ENCODE measurements at places on chromosomes 1 and 21. TPM values are rescaled to one million over a fixed set of nuclear protein-coding genes. Genes with fewer than 3 reads are reported as not detected.

ADAM30 gene
- total RNA-seq = not detected

C1orf115 gene
- total RNA-seq = 4.5 TPM

NTRK1 gene
- 0.06 TPM for total RNA-seq

OPTC gene
- not detected for total RNA-seq

CORT gene
- total RNA-seq = 0.24 TPM

FCRL6 gene
- not detected for total RNA-seq

NBPF10 gene
- total RNA-seq = 1.4 TPM

CNIH3 gene
- 0.34 TPM for total RNA-seq

LORICRIN gene
- not detected for total RNA-seq

OR2T33 gene
- not detected for total RNA-seq

GFI1 gene
- total RNA-seq = 0.23 TPM

HOOK1 gene
- total RNA-seq = 0.12 TPM

RPTN gene
- total RNA-seq = not detected

KRTAP11-1 gene
- total RNA-seq = 0.09 TPM

CFAP107 gene
- not detected for total RNA-seq

ST7L gene
- total RNA-seq = 14.7 TPM

CYP4Z1 gene
- not detected for total RNA-seq

PHC2 gene
- 115 TPM for total RNA-seq

IGFN1 gene
- total RNA-seq = 0.44 TPM

NSUN4 gene
- 14.8 TPM for total RNA-seq

SLC5A9 gene
- total RNA-seq = 0.07 TPM

IVL gene
- total RNA-seq = 0.09 TPM

MATN1 gene
- 0.08 TPM for total RNA-seq

RAD54L gene
- total RNA-seq = 10.4 TPM

PDZK1 gene
- total RNA-seq = 1.1 TPM

FAM72C gene
- 5.7 TPM for total RNA-seq

Data from A549 treated with dexamethasone at 1 μM for 4 hours (cell line).